ENCODE measurements at places on chromosomes 1 and 21.

GRCh38 chr1:94958081-94958480 is 31.2 kb upstream of the CNN3 start:
- DNase-seq: no peak

DNA sequence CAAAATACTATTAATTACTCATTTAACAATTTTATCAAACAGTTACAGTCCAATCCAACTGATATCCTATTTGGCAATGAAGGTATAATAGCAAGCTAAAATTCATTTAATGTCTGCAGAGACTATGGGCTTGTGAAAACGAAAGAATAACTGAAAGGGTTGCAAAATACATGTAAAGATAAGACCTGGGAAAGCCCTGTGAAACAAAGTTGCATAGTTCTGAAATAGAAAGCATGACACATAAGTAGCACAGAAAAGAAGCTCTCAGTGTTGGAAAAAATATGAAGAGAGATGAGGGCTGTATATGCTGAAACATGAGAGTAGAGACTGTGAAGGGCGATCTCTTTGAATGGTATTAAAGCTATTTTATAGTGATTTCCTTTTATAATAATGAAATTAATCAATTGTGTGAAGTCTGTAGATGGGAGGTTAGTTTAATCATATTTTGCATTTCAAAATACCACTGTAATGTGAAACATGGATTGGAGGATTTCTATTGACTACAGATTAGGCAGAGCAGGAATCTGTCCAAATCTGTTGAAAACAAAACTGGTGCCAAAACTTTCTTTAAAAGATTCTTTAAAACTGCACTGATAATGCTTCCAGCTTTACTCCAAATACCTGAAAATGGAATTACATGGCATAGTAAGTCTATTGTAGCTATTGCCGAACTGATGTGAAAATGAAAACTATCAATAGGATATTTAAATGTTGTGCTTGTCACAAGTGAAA is 1518.9 kb upstream of the B3GALT2 start:
- DNase-seq: no peak

GRCh38 chr1:30642391-30643120 is 80.8 kb downstream of the MATN1 start:
- DNase-seq: no peak

GRCh38 chr1:226279498-226279897 is 29.5 kb downstream of the LIN9 start:
- DNase-seq: no peak
